ENCODE measurements at places on chromosomes 7 and 10.

GRCh38 chr7:45026984-45027773, 27.2 kb downstream of the CCM2 start:
- DNase-seq, result peak; percentile 77

- peak; percentile 15 for DNase-seq
These were observed 35.8 kb downstream of the CRCP start for GRCh38 chr7:66150471-66150870.

GRCh38 chr10:8594711-8595110, 540.2 kb downstream of the GATA3 start:
- no peak for DNase-seq

GRCh38 chr10:26571655-26572054, 125.8 kb upstream of the PDSS1 start:
- DNase-seq, result no peak

- DNase-seq, result no peak
These were observed 193.4 kb upstream of the ZMIZ1 start for GRCh38 chr10:78875331-78875877.

DNA sequence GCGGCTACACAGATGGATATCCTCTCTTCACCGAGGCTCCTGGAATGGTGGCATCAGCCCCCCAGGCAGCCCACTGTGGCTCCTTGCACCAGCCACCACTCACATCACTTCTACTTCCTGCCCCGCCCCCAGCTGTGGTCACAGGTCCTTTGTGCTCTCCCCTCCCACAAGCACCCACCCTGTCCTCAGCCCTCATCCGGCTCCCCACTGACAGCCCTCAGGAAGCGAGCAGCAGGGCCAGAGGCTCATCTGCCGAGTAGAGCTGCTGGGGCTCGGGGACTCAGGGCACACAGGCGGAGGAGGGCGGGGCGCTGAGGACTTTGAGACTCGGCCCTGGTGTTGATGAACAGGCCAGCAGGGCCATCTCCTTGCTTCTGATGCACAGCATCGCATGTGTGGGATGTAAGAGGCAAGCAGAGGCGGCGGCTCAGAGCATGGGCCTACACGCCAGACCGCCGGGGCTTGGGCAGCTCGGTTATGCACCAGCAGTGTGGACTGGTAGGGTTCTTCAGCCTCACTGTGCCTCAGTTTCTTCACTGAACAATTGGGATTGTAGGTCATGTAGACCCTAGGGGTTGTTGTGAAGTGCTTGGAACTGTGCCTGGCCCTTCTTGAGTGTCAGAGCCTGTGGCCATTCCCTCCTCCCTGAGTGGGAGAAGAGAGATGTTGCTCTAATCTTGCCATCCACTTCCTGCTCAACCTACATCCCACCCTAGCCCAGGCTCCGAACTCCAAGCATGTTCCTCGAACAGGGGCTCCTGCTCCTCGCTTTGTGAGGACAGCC, at the start of gene PRF1:
Gene PRF1, minus strand, starts transcription at position 77 of the 784 bp plus-strand sequence. CDS start 1,839 bp downstream, outside the sequence.
- DNase-seq, result peak; percentile 76

DNA sequence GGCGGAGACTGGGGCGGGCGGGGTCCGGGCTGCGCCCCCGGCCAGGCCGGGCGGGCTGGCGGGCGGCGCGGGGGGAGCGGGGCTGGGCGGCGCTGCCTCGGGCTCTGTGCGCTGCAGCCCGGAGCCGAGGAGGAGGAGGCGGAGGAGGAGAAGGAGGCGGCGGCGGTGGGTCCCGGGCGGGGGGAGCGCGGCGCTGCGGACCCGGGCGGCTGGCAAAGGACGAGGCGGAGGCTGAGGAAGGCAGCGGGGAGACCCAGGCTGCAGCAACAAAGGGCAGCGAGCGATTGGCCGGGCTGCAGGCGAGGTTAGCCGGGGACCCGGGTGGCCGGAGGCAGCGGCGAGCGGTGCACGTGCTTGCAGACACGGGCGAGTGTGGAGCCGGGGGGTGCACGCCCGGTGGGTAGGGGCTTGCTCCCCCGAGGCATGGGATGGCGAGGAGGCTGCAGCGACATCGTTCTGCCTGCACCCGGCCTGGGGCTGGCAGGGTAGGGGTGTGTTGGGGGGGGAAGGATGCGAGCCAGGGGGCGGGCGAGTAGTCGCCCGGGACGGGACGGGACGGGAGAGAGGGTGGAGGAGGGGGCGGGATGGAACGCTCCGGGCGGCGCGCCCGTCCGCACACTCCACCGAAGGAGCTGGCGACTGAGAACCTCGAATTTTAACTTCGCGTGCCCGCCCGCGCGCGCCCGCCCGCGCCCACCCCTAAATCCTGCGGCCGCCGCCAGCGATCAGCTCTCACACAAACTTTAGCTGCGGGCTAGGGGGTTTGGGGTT, 844 bp upstream of the KAT6B start:
- DNase-seq, result no peak

- DNase-seq, result no peak
These were observed 74.0 kb upstream of the TRIL start for GRCh38 chr7:29032146-29032545.

DNA sequence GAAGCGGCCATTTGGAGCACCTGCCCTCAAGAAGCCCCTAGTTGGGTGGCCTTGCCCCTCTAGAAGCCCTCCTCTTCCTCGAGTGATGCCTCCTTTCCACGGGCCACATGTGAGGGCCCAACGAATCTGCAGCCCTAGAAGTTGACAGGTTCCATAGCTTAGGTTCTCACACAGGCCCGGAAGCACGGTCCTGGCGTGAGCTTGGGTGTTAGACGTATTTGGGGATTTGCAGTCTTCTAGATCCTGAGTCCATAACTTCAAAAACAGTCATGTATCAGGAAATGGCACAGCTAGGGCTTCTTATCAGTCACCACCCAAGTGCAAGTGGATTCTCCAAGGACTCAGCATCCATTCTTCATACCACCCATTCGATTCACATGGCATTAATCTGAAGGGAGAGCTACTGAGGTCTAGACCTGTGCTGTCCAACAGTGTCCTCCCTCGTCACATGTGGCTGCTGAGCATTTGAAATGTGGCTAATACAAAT, 477 bp upstream of the FBXW4 start:
- DNase-seq, result no peak

- peak; percentile 43 for DNase-seq
These were observed 207.9 kb upstream of the MYO3A start for GRCh38 chr10:25725917-25726716.

DNA sequence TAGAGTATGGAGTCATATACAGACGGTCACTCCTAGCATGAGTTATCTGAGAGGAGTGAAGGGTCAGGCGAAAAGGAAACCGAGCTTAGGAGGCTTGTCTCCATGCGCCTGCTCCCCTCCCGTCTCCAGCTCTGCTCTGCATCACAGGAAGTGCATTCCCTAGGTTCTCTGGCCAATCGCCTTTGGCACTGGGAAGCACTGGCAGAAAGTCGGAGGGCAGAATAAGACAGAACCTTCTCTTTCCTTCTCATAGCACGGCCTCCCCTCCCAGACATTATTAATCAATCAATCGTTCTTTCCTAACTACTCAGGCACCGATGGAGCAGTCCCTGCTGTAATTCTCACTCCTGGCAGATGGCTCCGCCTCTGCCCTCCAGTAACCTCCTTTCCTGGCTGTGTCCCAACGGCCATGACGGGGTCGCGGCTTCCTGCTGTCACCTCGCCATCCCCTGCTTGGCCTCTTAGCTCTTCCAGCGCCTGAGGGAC, 177.1 kb downstream of the FRMD4A start:
- no peak for DNase-seq

- no peak for DNase-seq
These were observed 10.1 kb upstream of the CUZD1 start for GRCh38 chr10:122855745-122856144.

- DNase-seq, result no peak
These were observed 37.4 kb downstream of the ASZ1 start for GRCh38 chr7:117389871-117390270.

DNA sequence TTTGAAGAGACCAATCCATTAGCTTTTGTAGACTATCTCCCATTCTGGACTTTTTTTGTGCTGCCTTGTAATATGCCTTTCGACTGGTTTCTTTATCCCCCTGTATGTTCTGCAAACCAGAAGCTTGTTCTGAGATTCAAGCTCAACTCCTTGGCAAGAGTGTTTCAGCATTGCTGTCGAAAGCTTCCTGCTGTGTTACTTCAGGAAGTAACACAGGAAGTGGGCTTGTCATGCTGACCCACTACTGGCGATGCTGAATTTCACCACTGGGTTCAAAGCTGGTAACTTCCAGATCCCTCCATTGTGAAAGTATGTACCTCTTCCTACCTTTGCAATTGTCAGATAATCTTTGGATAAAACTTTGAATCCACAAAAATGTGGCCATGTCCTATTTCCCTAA, 57.9 kb upstream of the INSYN2A start:
- DNase-seq, result peak; percentile 27

- DNase-seq, result no peak
These were observed 69.0 kb downstream of the DKK1 start for GRCh38 chr10:52383088-52383487.

- DNase-seq, result peak; percentile 62
These were observed 63.5 kb downstream of the CAMK1D start for GRCh38 chr10:12412666-12413368.

- DNase-seq, result no peak
These were observed 507.8 kb upstream of the MKI67 start for GRCh38 chr10:128633864-128634540.

GRCh38 chr10:72663971-72664370, 28.0 kb upstream of the MCU start:
- DNase-seq, result no peak

GRCh38 chr7:51785876-51786275, 469.3 kb upstream of the COBL start:
- DNase-seq, result no peak

GRCh38 chr10:89549510-89549909, 14.1 kb upstream of the SLC16A12 start:
- DNase-seq, result no peak

- DNase-seq, result no peak
These were observed 99.4 kb downstream of the RSU1 start for GRCh38 chr10:16717622-16718395.

DNA sequence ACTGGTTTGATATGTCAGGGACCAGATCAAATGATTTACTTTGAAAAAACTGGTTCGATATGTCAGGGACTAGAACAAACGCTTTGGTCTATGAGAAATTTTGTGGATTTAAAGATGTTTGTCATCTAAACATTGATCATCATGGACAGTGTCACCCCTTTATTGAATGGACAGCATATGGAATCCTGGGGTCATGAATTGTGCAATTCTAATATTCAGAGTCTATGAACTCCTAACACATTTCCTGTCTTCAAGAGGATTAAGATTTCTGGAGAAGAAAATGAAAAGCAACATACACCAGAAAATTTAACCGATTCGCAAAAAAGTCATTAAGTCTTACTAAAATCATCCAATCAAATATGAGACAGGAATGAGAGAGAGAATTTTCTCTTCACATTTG, 106.4 kb upstream of the FAM133B start:
- DNase-seq, result no peak

DNA sequence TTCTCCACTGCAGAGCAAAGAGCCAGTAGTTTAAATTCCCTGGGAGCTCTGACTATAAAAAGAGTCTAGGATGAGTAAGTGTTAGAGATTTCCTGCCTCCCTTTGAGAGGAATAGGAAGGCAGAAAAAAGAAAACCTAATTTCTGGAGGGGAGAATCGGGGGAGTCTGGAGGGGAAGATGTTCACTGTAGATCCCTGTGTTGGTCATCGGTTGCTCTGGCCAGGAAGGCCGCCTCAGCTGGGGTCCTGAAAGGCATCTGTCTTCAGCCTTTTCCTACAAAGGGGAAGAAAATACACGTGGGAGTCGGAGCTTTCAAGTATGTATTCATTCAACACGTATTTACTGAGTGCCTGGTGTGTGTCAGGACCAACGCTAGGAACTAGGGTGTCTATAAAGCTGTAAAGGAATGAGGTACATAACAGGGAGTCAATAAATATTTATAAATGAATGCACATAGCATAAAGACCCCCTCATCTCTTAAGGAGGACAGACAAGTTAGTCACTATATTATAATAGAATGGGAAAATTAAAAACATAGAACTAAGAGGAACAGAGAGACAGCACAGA, 101.1 kb downstream of the ICA1 start:
- no peak for DNase-seq

- DNase-seq, result no peak
These were observed 3.4 kb downstream of the CLEC2L start for GRCh38 chr7:139526578-139527544.

DNA sequence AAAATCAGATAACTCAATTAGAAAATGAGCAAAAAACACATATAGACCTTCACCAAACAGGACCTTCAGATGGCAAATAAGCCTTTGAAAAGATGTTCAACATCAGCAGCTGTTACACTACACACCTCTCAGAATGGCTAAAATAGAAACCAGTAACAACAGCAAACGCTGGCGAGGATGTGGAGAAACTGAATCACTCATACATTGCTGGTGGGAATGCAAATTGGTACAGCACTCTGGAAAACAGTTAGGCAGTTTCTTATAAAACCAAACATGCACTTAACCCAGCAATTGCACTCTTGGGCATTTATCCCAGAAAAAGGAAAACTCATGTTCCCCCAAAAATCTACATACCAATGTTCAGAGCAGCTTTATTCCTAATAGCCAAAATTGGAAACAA, 37.7 kb upstream of the SMARCD3 start:
- DNase-seq, result peak; percentile 39

DNA sequence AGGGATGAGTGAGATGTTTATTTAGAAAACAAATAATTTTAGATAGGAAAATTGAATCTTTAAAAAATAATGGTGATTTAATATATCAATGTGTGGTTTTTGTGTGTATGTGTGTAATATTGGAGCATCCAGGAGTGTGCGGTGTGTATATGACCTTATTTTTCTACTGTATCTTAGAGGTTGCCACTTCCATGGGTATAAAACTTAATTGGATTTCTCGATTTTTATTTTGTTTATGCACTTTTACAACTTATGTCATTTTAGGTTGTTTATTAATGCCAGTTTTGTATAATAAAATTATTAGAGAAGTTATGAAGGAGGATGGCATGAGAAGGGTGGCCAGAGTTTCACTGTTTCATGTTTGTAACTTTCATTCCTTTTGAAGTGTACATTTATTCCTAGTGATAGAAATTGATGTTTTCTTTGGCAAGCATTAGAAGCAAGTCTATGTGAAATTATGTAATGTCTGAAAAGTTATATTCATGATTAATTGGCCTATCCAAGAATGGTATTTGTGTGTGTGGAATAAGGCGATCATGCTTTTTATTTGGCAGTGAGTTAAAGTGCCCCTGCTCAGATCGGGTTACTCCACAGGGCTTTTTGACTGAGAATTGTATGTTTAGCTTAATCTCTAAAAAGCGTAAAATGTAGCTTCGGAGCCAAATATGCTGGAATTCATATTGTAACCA, 110.3 kb downstream of the KAT6B start:
- no peak for DNase-seq

- no peak for DNase-seq
These were observed 495.1 kb downstream of the RPS24 start for GRCh38 chr10:78528749-78529204.

- peak; percentile 65 for DNase-seq
These were observed 216.5 kb upstream of the MKLN1 start for GRCh38 chr7:131111081-131111576.
